Stimulated activated CD4-positive, alpha-beta T cell treated with anti-CD3 and anti-CD28 coated beads, Interleukin-1b, Interleukin-23, amount 100 ng/mL, for 4 hours (primary cell): ENCODE measurements at places on chromosomes 2 and 18.
A peak's percentile ranks its signal among the peaks of the same experiment; 100 is the strongest.

- no peak for DNase-seq
These were observed 40.7 kb downstream of the ODC1 start for GRCh38 chr2:10407432-10407831.

- no peak for DNase-seq
These were observed 66.2 kb upstream of the DLX2 start for GRCh38 chr2:172168917-172169346.

DNA sequence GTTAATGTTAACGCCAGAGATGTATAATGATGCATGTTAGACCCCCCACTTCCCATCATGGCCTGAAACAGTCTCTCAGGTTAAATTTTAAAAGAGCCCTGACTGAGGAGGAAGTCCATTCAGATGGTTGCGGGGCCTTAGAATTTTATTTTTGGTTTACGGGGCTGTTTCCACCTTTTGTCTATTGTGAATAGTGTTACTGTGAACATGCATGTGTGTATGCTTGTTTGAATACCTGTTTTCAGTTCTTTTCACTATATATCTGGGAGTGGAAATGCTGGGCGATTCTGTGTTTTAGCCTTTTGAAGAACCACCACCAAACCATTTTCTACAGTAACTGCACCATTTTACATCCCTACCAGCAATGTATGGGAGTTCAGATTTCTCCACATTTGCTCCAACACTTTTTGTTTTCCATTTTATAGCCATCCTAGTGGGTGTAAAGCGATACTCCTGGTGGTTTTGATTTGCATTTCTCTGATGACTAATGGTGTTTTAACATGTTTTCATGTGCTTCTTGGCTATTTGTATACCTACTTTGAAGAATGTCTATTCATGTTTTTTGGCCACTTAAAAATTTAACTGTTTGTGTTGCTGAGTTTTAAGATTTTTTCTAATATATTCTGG is 133.0 kb downstream of the MYO3B start:
- no peak for DNase-seq

DNA sequence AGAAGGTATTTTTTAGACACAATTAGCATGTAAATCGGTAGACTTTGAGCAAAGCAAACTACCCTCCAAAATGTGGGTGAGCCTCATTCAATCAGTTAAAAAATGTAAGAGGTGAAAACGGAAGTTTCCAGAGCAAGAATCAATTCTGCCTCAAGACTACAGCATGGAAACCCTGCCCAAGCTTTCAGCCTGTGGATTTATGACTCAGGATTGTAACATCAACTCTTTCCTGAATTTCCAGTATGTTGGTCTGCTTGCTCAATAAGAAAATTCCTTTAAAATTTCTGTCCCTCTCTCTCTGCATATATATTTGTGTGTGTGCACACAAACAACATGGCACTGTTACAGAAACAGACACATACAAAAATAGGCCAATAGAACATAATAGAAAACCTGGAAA is 228.6 kb upstream of the DOK6 start:
- DNase-seq = no peak

GRCh38 chr2:214277880-214278279 is 133.0 kb upstream of the VWC2L start:
- no peak for DNase-seq

DNA sequence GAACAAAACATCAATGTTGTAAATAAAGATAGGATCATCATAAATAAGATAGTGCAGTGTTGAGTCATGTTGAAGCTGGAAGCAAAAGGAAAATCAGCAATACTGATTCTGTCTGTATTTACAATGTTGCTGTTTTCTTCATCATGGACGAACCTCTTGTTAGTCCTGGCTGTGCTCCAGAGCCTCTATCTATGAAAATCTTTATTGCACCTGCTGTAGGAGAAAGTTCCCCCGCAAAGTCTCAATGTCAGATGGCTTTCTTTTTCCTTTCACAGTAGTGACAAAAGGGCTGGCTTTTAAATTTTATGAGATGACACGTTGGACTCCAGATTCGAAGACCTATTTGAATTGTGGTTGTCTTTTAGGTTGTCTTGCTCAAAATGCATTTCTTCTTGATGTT is 98.5 kb upstream of the LRRTM1 start:
- no peak for DNase-seq

DNA sequence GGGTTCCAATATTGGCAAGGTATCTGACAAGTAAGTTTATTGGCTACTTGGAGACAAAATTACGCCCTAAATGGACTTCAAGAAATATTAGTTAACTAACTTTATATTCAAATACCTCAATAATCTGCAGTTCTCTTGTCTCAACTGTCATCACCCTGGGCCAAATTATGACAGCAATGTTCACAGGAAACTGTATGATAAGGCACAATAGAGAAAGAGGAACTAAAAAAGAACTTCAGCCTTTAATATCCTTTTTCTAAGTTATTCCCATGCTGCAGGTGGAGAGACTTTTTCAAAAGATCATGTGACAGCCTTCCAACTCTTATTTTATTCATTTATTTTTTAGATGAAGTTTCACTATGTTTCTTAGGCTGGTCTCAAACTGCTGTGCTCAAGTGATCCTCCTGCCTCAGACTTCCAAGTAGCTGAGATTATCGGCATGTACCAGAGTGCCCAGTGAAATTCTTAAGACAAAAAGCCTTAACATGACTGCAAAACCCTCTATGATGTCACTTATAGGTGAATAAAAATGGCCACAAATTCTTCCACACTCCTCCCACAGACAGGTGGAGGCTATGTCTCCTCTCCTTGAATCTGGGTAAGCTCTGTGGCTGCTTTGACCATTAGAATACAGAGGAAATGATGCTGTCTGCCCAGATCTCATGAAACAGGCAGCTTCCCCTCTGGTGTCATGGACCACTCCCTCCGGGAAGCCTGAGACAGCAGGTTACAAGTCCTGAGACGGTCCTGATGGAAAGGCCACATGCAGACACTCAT is 211.0 kb downstream of the TGIF1 start:
- DNase-seq = no peak

DNA sequence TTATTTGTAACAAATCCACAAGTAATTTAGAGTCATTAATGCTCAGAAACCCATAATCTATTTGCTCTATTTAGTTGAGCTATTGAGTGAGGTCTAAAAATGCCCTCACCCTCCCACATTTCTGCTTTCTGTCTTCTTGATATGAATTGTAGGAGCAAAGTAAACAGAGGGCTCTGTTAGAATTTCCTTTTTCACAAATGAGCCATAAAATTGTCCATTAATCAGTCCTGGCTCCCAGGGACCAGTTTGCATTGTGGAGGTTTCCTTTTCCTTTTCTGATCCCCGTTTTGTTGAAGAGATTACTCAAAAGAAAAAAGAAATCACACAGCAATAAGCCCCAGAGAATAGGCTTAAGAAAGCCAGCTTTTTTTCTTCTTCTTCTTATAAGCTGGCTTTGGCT is 476.7 kb downstream of the EPHA4 start:
- DNase-seq = no peak

DNA sequence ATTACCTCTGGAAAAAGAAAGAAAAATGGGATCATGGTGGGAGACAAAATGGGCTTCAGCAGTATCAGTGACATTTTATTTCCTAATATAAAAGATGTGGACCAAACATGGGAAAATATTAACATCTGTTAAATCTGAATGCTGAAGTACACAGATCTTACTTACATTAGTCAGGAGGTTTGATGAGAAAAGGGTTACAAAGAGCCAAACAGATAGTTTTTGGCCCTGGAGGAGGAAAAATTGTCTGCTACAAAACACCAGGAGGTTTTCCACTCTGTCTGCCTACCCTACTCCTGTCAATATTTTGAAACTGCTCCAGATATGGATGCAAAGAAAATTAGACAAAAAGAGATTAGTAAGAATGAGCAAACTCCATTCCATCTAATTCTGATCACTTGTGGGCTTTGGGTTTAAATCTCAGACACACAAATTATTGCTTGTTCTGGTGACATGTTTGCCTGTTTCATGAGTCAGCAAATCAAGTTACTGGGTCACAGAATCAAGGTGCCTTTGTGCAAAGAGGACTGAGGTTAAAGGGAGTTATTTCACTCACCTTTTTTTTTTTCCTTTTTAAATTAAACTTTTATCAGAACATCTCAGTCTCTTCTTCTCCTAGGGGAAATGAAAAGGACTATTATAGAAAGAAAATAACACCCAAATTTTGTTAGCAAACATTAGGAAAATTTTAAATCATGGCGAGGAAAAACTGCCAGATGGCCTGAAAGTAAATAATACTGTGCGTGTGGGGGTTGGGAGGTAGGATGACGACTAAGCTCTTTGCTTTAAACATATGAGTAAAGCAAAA is 87.0 kb upstream of the SPATS2L start:
- no peak for DNase-seq

DNA sequence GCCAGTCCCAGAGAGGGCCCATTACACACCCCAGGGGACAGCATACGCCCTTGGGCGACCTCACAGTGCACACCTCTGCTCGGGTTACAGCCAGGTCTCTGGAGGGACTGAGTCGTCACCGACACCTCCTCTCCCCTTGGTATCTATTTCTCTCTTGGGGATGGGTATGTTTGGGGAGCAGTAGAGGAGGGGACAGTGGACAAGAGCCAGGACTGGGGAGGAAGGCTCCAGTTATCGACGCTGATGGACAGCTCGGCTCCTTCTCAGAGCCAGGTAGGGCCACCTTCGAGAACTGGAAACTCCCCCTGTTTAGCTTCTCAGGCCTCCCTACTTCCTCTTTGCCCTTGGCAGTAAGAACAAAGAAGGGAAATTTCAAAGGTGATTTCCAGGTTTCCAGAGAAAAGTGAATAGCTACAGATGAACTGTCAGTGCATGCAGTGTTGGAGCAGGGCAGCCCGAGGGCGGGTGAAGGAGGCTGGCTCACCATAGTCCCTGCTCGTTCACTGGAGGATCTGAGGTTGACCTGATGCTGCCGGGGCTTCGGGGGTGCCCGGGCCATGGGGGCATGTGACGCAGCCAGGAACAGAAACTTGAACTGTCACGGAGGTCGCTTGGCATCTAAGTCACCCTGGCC is 4.4 kb upstream of the SEMA4C start:
- no peak for DNase-seq

- peak; percentile 40 for DNase-seq
These were observed 35.3 kb downstream of the GALNT1 start for GRCh38 chr18:35616664-35617423.
